Muscle of arm (tissue), 14 donors: ENCODE measurements at places on chromosomes 13 and 19.

DNA sequence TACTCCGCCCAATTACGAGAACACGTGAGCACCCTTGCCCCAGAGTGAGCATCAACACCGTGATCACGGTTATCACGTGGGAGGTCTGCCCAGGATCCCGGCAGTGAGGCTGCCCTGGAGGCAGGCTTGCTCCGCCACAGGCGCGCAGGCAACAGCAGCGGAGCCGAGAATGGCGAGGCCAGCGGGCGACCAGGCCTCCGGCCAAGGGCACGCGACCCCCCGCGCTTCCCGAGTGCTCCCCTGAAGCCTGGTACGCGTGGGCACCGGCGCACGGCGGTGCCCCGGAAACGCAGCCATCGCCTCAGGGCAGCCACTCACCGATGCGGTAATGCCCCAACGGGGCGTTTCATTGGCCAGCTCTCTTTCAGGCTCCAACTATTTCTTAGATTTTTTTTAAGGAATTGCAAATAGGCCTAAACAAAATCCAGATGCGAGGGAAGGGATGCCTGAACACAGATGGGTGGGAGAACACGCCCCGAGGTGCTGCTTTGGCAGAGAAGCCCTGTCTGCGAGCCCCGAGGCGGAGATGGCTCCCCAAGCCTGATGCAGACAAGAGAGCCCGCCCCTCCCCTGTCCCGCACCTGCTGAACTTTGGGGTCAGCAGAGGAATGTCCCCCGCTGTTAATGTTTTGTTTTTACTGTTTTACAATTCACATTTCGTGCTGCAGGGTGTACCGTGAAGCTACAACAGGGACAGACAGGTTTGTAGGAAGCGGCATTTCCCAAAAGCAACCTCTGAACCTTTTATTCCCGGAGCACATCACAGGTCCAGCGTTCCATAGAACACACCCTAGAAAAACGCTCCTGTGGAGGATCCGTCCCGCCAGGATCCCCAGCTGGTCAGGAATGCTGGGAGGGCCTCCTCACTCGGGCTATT is 132.7 kb downstream of the ZDHHC20 start:
- peak; percentile 9 for DNase-seq

- no peak for DNase-seq
These were observed 7.0 kb downstream of the PGLYRP1 start for GRCh38 chr19:46015687-46016425.

DNA sequence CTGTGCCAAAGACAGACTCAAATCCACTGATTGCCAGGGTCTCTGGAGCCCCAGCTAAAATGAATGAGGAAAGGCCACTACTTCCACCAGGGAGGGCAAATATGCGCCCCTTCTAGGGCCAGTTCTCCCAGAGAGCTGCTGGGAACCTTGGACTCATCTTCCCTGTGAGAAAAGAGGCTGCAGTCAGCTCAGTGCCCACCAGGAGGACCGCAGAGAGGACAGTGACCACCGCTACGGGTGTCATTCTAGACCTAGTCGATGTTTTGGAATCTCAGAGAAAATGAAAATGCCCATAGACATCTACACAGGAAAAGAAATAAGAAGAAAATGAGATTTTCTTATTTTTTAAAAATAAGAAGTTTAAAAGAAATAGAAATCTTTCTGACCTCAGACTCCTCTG is 235.1 kb downstream of the UQCRFS1 start:
- DNase-seq: no peak

DNA sequence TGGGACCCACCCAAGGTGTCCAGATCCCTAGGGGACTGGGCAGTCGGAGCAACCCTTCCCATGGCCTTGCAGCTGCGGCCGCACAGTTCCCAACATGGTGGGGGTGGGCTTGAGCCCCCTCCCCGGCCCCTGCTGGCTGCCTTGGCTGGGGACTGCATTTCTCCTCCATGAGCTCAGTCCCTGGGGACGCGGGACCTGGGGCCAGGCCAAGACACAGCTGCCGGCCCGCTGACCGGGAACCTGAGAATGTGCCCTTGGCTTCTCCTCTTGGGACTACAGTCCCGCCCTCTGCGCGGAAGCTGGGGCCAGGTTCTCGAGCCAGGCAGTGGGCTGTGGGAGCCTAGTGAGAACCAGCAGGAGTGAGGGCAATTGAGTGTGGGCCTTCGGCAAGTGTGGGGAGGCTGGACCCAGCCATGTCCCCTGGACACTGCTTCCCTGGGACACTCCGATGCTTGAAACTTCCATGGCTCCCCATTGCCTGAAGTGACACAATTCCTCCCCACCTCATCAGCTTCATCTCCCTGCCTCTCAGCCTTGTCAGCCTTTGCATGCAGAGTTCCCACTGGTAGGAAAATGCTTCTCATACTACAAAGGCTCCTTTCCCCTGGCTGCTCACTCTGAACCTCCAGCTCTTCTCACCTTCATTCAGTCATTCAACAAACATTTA is 13.1 kb upstream of the NOTCH3 start:
- peak; percentile 54 for DNase-seq

GRCh38 chr13:40969169-40969901 is 49.8 kb downstream of the ELF1 start:
- DNase-seq: no peak

DNA sequence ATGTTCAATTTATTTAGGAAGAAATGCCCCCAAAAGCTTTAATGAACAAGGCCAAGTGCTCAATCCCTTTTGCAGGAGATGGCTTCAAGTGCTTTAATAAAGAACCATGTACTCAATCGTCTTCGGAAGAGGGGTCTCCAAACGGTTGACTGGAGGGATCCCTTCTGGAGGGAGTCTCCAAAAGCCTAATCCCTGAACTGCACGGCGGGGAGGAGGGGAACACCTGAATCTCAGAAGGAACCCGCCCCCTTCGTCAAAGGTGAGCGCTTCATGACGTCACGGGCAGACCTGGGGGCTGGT is 505 bp downstream of the PAF1 start:
- DNase-seq: no peak

- no peak for DNase-seq
These were observed 24.4 kb downstream of the COMMD6 start for GRCh38 chr13:75513271-75513670.

GRCh38 chr13:106372199-106373155 is 163.0 kb downstream of the EFNB2 start:
- DNase-seq: no peak
